Cardiac muscle cell (in vitro differentiated cells and primary cell): ENCODE measurements at places on chromosomes 6 and 20. TPM values are rescaled to one million over a fixed set of nuclear protein-coding genes. Genes with fewer than 3 reads are reported as not detected.

Gene SLC2A10
- 15.6 and 20.1 TPM in 2 replicates for total RNA-seq

Gene ELOVL2
- 0.06 and 0.63 TPM in 2 replicates for total RNA-seq

Gene SCRT2
- total RNA-seq: not detected in 2 replicates

Gene DST
- total RNA-seq: 35.8 and 82.1 TPM in 2 replicates

Gene PLAGL2
- 17.7 and 29.8 TPM in 2 replicates for total RNA-seq

Gene SHLD1
- 3.4 and 5.2 TPM in 2 replicates for total RNA-seq

Gene MAS1
- total RNA-seq: not detected in 2 replicates

Gene LY6G5C
- 0.54 and 1.2 TPM in 2 replicates for total RNA-seq

Gene CST4
- not detected in 2 replicates for total RNA-seq

Gene OVOL2
- 0.24 and 0.25 TPM in 2 replicates for total RNA-seq

Gene SAMD3
- total RNA-seq: not detected in 2 replicates

Gene CCN6
- total RNA-seq: not detected in 2 replicates

Gene ZSCAN9
- total RNA-seq: 18.6 and 21.8 TPM in 2 replicates

Gene UBD
- not detected in 2 replicates for total RNA-seq

Gene HSP90AB1
- total RNA-seq: 865 and 876 TPM in 2 replicates

Gene IL20RA
- 0.71 and 0.99 TPM in 2 replicates for total RNA-seq

Gene RSPH3
- total RNA-seq: 8.8 and 13.8 TPM in 2 replicates

Gene LPA
- 0.15 TPM in 1 of 2 replicates, not detected in the other for total RNA-seq

Gene SLC25A27
- 18.6 and 36.1 TPM in 2 replicates for total RNA-seq

Gene SOX18
- total RNA-seq: 0.06 and 0.14 TPM in 2 replicates

Gene TBCC
- 47.4 and 58.8 TPM in 2 replicates for total RNA-seq

Gene GNRH2
- total RNA-seq: 5.3 TPM in 1 of 2 replicates, not detected in the other

Gene SAMD10
- 20.3 and 20.8 TPM in 2 replicates for total RNA-seq

Gene GGTLC1
- not detected in 2 replicates for total RNA-seq

Gene OPRM1
- not detected in 2 replicates for total RNA-seq

Gene OXT
- total RNA-seq: not detected in 2 replicates
